CD4-positive, CD25-positive, alpha-beta regulatory T cell (primary cell): ENCODE measurements at places on chromosomes 5 and 9.

DNA sequence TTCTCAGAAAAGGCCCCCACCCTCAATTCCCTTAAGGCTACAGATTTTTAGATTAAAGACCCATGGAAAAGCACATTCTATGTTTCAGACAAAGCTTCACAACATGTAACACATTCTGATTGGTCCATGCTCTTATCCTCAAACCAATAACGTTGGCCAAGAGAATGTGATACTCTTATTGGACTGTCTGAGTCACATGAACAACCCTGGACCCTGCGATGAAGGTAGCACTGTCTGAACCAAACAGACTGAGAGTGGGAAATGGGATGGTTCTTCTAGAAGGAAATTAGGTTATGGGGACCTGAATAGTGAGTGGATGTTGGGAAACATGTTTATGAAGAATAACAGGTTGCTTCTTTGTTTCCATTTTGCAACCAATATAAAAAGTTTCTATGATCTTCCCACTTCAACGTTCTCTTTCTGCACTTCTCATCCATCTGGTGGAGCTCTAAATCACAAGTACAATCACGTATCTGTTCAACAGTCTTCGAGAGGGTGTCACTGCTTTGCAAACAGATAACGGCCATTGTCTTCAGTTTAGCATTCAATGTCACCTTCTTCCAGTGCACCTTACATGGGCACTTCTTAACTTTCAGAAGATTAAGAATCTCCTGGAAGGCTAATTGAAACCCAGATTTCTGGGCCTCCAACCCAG is 81.6 kb downstream of the PTCH1 start:
- H3K27me3 ChIP-seq: no peaks in the 10 kb centered on the region
- no peak for DNase-seq
- no peak overlapping the region for H3K27ac ChIP-seq

- no peak for DNase-seq
- no peak overlapping the region for H3K27ac ChIP-seq
- H3K4me1 ChIP-seq: no peaks in the 10 kb centered on the region
- H3K27me3 ChIP-seq: no peaks in the 10 kb centered on the region
These were observed 44.4 kb upstream of the AFAP1L1 start for GRCh38 chr5:149227168-149227826.

DNA sequence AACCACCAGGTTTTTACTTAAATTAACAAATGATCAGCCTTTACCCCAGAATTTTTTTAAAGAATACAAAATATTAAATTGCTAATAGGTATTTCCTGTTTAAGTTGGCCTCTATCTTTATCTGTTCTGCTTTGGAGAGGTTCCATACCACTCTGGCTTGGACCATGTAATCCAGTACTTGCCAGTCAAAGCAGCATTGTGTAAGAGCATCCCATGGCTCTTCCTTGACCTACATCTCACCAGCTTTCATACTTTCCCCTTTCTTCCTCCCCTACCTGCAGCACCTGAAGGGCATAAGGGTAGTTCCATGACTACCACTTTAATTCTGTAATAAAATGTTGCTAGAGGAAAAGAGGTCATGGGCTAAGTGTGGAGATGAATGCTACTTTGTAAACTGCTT is 140.8 kb upstream of the MTAP start:
- no peak overlapping the region for H3K4me3 ChIP-seq
- H3K27ac ChIP-seq: no peak overlapping the region
- no peak for DNase-seq
- H3K36me3 ChIP-seq: no peaks in the 10 kb centered on the region
- no peaks in the 10 kb centered on the region for H3K27me3 ChIP-seq
- H3K4me1 ChIP-seq: no peaks in the 10 kb centered on the region

- no peaks in the 10 kb centered on the region for H3K27me3 ChIP-seq
- no peak overlapping the region for H3K4me3 ChIP-seq
- DNase-seq: peak; percentile 86
- H3K36me3 ChIP-seq: no peaks in the 10 kb centered on the region
These were observed 7.5 kb upstream of the ERAP2 start for GRCh38 chr5:96868603-96869371.

DNA sequence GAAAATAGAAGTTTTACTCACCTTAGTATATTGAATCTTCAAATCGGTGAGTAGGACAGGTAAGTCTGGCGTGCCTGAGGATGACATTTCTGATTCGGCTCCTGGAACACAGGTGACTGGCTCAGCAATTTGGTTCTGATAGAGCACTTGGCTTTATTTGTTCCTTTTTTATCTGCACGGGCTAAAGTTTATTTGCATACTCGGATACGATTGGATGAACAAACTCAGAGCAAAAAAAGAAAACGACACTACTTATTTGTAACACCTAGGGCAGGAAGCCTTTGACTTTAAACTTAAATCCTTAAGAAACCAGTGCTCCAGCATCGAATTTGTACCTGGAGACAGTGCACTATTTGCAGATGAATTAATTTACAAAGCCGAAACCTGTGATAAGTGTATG is at the start of gene ALDH1A1:
Gene ALDH1A1, minus strand, starts transcription at position 140 of the 400 bp plus-strand sequence. Its CDS starts 53 bp downstream, at position 87.
- no peak within 1 kb of the TSS for H3K27ac ChIP-seq
- peaks cover 4% of the 10 kb centered on the region for H3K27me3 ChIP-seq
- no peaks in the 10 kb centered on the region for H3K4me1 ChIP-seq
- no peak within 1 kb of the TSS for H3K4me3 ChIP-seq

- no peak overlapping the region for H3K27ac ChIP-seq
- no peaks in the 10 kb centered on the region for H3K36me3 ChIP-seq
- DNase-seq: peak; percentile 26
- H3K4me3 ChIP-seq: no peak overlapping the region
These were observed 283.3 kb downstream of the TMEM167A start for GRCh38 chr5:82793808-82794419.

DNA sequence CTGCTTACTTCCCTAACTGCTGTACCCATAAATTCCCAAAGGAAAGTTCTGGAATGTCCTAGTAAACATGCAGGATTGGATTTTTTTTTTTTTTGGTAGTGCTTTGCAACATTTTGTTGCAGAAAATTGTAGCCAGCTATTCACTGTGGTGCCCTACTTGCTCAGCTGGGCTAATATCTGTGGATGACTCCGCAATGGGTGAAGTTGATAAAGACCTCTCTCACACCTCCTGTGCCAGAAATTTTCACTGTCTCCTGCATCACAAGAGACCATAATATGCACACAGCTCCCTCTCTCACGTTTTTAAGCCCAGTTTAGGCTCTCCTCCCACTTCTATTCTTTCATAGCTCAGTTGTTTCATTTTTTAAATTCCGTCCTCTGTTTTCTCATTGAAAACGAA is 136.5 kb upstream of the C6 start:
- H3K4me3 ChIP-seq: no peak overlapping the region
- H3K36me3 ChIP-seq: no peaks in the 10 kb centered on the region
- DNase-seq: no peak
- H3K4me1 ChIP-seq: no peaks in the 10 kb centered on the region

GRCh38 chr5:169050636-169051035 is 250.3 kb downstream of the SLIT3 start:
- H3K4me1 ChIP-seq: no peaks in the 10 kb centered on the region
- no peaks in the 10 kb centered on the region for H3K27me3 ChIP-seq
- no peak for DNase-seq
- no peak overlapping the region for H3K4me3 ChIP-seq

- no peak overlapping the region for H3K4me3 ChIP-seq
- no peak overlapping the region for H3K27ac ChIP-seq
- no peak for DNase-seq
- H3K4me1 ChIP-seq: no peaks in the 10 kb centered on the region
- H3K36me3 ChIP-seq: no peaks in the 10 kb centered on the region
These were observed 149.9 kb downstream of the NXNL2 start for GRCh38 chr9:88684845-88685244.

DNA sequence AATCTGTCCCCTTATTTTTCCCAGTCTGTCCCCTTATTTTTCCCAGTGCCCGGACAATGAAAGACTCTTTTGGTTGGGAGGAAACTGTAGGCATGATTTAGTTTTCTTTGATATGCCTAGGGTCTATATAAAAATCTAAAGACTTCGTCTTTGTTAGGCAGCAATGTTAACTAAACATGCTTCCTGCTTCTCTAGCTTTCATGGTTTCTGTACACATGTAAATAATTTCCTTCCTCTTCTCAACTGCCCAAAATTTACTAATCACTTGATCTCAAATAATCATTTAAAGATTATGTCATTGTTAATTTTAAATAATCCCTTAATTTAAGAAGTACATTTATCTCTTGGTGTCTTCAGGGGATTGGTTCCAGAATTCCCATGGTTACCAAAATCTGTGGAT is 47.8 kb upstream of the RAPGEF6 start:
- no peak overlapping the region for H3K27ac ChIP-seq
- no peak overlapping the region for H3K4me3 ChIP-seq
- peaks cover 7% of the 10 kb centered on the region for H3K36me3 ChIP-seq
- H3K27me3 ChIP-seq: no peaks in the 10 kb centered on the region

- no peak overlapping the region for H3K4me3 ChIP-seq
- no peaks in the 10 kb centered on the region for H3K4me1 ChIP-seq
- no peak overlapping the region for H3K27ac ChIP-seq
- no peaks in the 10 kb centered on the region for H3K36me3 ChIP-seq
- H3K27me3 ChIP-seq: peaks cover 3% of the 10 kb centered on the region
These were observed 11.5 kb downstream of the WNT8A start for GRCh38 chr5:138095100-138095907.

GRCh38 chr5:131148835-131149234 is 16.2 kb downstream of the HINT1 start:
- no peak for DNase-seq
- H3K36me3 ChIP-seq: no peaks in the 10 kb centered on the region
- no peak overlapping the region for H3K4me3 ChIP-seq
- H3K4me1 ChIP-seq: no peaks in the 10 kb centered on the region

DNA sequence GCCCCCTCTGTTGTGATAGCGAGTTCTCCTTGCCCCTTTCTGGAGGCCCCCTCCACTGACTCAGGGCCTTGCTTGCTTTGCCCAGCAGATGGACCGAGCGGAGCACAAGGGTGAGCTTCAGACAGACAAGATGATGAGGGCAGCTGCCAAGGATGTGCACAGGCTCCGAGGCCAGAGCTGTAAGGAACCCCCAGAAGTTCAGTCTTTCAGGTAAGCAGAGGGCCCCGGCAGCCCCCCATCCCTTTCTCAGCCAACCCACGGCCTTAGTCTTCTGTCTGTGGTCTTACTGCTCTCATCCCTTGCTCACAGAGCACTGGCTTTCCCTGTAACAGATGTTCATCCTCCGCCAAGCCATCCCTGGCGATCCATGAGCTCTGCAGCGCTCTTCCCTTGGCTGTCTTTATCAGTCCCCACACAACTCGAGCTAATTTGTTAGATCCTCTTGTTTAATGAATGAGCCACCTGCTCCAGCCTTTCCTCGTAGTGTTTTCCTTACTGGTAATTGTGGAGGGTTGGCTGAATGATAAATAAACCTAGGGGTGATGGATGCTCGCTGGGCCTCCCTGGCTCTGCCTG is 18.4 kb upstream of the RARS1 start:
- no peaks in the 10 kb centered on the region for H3K27me3 ChIP-seq
- H3K36me3 ChIP-seq: no peaks in the 10 kb centered on the region
- H3K27ac ChIP-seq: no peak overlapping the region
- no peak overlapping the region for H3K4me3 ChIP-seq

- DNase-seq: no peak
- no peaks in the 10 kb centered on the region for H3K4me1 ChIP-seq
- H3K27me3 ChIP-seq: no peaks in the 10 kb centered on the region
These were observed 1883.7 kb upstream of the C9orf72 start for GRCh38 chr9:29456940-29457339.

- H3K4me1 ChIP-seq: no peaks in the 10 kb centered on the region
- no peaks in the 10 kb centered on the region for H3K27me3 ChIP-seq
- H3K27ac ChIP-seq: no peak overlapping the region
- H3K4me3 ChIP-seq: no peak overlapping the region
- no peak for DNase-seq
- H3K36me3 ChIP-seq: no peaks in the 10 kb centered on the region
These were observed 1457.2 kb upstream of the WWC1 start for GRCh38 chr5:166834246-166834645.

DNA sequence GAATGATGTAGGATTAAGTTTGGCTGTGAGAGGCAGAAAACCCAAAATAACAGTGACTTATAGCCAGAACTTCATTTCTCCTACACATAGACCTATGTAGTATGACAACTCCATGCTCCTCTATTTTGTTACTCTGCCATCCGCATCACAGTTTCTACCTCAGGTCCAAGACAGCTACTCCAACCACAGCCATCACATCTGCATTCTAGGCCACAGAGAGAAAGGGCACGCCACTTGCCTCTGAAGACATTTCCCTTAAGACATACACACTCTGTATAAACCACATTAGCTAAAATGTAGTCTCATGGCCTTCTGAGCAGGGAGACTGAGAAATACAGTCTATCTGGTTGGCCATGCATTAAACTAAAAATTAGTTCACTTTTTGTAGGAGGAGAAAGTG is 10.0 kb downstream of the SPINK4 start:
- H3K4me3 ChIP-seq: no peak overlapping the region
- no peak for DNase-seq
- no peaks in the 10 kb centered on the region for H3K4me1 ChIP-seq
- H3K27me3 ChIP-seq: no peaks in the 10 kb centered on the region
- H3K36me3 ChIP-seq: peaks cover 28% of the 10 kb centered on the region
- H3K27ac ChIP-seq: no peak overlapping the region

DNA sequence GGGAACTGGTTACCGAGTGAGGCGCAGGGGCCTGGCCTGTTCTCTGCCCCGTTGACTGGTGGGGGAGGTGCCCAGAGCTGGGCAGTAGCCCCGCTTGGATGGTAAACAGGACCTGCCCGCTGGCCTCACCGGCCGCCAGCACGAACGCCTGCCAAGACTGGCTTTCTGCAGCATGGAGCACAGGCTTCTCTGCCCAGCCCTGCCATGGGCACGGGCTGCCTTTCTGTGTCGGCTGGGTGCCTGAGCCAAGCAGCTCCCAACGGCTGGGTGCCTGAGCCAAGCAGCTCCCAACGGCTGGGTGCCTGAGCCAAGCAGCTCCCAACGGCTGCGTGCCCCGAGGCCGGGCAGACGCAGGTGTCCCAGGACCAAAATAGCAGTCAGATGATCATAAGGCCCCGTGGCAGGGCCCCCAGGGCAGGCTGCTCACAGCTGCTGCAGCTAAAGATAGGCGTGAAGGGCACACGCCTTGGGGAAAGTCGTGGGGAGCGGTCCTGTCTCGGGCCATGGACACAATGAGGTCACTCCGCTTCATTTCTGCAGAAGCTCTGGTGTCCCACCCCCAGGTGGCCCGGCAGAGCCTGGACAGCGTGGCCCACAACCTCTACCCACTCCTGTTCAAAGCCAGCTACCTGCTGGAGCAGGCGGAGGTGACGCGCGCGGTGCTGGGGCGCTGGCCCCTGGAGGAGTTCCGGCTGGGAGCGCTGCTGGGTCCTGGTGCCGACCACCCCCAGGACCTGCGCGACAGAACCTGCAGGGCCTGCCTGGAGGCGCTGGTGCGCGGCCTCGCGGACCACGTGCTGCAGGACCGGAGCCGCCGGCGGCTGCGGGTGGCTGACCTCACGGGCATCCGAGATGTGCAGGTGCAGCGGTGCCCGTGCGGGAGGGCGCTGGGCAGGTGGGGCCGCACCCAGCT is at the start of gene LRRC14B:
Gene LRRC14B, plus strand, starts transcription at position 460 of the 913 bp plus-strand sequence. Its CDS starts 44 bp downstream, at position 504.
- H3K27me3 ChIP-seq: no peaks in the 10 kb centered on the region
- H3K27ac ChIP-seq: no peak within 1 kb of the TSS
- peaks cover 9% of the 10 kb centered on the region for H3K4me1 ChIP-seq
- no peak within 1 kb of the TSS for H3K4me3 ChIP-seq
- DNase-seq: peak; percentile 9
